Activated CD8-positive, alpha-beta memory T cell treated with anti-CD3 and anti-CD28 coated beads, Interleukin-2, amount 50 U/mL, for 4 hours (primary cell): ENCODE measurements at places on chromosomes 1 and 21.

DNA sequence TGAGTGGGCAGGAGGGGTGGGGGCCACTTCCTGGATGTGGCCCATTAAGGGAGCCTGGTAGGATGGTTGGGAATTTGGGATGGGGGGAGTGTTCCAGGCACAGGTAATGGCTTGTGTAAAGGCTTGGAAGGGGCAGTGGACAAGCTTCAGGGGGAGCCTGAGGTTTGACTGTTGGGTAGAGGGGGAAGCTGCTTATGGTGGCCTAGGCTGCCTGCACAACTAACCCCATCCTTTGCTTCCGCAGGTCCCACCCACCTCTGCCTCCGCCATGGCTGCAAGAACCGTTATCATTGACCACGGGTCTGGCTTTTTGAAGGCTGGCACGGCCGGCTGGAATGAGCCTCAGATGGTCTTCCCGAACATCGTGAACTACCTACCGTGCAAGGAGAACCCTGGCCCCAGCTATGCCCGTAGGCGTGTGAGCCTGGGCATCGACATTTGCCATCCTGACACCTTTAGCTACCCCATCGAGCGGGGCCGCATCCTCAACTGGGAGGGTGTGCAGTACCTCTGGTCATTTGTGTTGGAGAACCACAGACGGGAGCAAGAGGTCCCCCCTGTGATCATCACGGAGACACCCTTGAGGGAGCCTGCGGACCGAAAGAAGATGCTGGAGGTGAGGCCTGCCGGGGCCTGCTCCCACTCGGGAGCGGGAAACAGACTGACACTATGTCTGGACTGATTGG, 67.8 kb downstream of the ACTL8 start:
- no peak for DNase-seq

GRCh38 chr1:55822891-55823290, 607.7 kb upstream of the USP24 start:
- no peak for DNase-seq

- DNase-seq, result no peak
Observed at GRCh38 chr1:94036730-94037129, 84.2 kb downstream of the ABCA4 start.

DNA sequence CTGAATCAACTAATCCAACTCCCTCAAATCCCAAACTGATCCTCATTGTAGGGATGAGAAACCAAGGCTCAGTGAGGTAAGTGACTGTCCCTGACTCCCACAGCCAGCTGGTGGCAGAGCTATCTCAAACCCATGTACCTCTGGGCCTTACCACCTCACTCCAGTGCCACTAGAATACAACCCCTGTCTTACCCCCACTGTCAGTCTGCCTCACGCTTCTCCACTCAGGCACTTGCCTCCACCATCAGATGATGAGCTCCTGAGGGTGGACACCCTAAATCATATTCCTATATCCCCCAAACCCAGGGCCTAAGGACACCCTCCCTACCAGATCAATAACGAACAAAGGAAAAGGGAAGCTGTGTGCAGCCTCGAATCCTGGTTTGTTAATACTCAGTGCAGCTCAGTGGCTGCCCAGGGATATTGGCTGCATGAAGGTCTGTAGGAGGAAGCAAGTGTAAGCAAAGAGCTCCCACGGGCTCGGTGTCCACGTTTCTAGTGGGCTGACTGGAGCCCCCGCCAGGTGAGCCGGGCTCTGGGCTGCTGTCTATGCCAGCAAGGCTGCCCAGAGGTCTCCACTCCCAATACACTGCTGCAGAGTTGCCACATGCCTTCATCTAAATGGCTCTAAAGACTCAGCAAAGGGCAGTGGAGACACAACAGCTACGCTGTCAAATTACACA, 533.4 kb downstream of the MATN1 start:
- no peak for DNase-seq

GRCh38 chr1:111739925-111740765, 950 bp upstream of the INKA2 start:
- DNase-seq, result no peak

GRCh38 chr21:14952916-14953315, 111.9 kb downstream of the NRIP1 start:
- DNase-seq, result no peak

- no peak for DNase-seq
Observed at GRCh38 chr1:109901141-109901523, 9.5 kb upstream of the CSF1 start.

GRCh38 chr1:223788746-223789415, 56.9 kb downstream of the TP53BP2 start:
- no peak for DNase-seq

DNA sequence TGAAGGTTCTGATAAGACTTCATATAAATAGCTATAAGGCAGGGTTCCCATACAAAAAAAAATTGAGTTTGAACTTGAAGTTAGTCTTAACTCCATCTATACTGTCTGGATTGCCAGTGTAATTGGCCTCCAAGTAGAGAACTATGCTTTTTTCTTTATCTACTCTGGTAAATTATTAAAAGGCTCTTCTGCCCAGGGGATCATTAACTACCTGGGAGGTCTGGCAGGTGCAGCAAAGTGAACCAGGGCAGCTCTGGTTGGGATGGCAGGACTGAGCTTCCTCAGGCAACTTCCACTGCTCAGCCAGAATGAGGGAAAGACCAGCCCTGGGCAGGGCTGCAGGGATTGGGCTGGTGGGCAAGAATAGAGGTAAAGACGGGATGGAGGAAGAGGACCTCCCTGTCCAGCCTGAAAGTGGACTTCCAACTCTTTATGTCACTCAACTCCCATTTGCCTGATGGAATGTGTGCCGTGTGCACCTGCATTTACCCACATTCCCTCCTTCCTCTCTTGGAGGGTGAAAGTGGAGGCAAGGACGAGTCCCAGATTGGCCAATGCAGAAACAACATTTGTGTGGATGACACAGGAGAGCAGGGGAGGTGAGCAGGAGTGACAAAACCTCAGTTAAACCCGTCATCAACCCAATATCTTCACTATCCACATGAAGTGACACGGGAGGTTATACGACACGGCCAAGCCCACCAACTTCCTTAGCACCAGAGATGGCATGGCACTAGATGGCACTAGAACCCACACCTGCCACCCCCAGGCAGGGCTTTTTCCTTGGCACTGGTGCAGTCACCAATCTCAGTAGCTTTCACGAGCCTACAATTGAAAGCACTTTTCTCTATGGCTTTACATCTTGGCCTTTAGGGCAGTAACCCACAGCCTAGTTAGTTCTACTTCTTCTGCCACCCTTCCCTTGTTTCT, 25.2 kb downstream of the CCN1 start:
- no peak for DNase-seq

GRCh38 chr1:200979574-200980451, 43.7 kb downstream of the KIF21B start:
- peak; percentile 66 for DNase-seq

DNA sequence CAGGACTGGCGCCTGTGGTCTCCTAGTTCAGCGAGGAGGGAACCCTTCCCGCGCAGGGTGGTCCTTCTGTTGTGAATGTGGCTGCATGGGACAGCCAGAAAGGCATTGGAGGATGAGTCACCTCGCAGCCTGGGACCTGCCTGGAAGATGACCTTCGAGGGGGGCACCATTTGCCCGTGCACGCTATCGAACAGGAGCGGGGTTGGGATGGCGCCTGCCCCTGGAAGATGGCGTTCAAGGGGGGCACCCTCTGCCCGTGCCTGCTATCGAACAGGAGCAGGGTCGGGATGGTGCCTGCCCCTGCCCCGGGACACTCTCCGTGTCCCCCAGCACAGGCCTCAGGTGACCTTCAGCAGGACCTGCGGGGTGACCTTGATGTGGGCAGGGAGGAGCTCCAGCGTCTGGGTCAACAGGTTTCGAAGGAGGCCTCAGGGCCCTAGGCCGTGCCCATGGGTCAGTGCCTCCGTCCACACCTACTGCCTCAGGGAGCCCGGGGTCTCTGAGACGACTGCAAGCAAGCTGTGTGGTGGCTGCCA, 1.7 kb upstream of the ACTRT2 start:
- no peak for DNase-seq

GRCh38 chr1:154987326-154987725, 4.2 kb downstream of the FLAD1 start:
- DNase-seq, result no peak

GRCh38 chr21:46226920-46227599, 1.5 kb downstream of the LSS start:
- no peak for DNase-seq

- no peak for DNase-seq
Observed at GRCh38 chr1:175888996-175889395, 145.6 kb upstream of the TNR start.

- no peak for DNase-seq
Observed at GRCh38 chr1:178958491-178958890, 67.2 kb upstream of the FAM20B start.

GRCh38 chr1:91712981-91713841, 172.7 kb downstream of the TGFBR3 start:
- peak; percentile 32 for DNase-seq

- DNase-seq, result no peak
Observed at GRCh38 chr1:9691108-9691445, 39.5 kb downstream of the PIK3CD start.

DNA sequence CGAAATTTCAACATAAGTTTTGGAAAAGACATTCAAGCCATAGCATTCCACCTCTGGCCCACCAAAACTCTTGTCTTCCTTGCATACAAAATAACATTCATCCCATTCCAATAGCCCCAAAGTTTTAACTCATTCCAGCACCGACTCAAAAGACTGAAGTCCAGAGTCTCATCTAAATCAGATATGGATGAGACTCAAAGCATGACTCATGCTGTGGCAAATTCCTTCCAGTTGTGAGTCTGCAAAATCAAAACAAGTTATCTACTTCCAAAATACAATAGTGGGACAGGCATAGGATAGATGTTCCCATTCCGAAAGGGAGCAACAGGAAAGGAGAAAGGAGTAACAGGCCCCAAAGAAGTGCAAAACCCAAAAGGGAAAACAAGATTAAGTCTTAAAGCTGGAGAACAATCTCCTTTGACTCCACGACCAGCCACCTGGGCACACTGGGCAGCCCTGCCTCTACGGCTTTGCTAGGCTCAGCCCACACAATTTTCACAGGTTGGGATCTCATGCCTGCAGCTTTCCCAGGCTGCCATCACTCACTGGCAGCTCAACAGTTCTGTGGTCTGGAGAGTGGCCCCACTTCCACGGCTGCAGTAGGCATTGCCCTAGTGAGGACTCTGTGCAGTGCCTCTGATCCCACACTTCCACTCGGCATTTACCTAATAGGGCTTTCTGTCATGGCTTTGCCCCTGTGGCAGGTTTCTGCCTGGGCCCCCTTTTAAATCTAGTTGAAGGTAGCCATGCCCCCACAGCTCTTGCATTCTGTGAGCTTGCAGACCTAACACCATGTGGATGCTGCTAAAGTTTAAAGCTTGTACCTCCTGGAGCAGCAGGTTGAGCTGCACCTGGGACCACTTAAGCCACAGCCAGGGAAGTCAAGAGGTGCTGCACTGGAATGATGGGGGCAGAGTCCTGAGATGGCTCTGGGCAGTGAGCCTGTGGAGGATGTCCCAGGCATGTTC, 51.0 kb downstream of the RUNX3 start:
- DNase-seq, result no peak

DNA sequence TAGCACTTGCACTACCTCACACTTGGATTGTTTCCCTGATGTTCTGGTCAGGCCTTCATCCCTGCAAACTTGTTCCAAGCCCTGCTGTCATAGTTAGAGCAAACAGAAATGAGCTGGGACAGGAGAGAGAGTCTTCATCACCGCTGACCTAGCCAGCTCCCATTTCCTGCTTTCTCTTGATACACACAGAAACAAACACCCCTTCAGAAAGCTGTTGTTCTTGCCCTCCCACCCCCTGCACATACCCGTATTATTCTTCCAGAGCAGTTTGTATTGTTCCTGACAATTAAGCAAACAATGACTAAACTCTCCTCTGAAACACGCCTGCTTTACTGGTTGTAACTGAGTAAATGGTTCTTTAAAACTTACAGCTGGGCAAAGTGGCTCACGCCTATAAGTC, 2.9 kb upstream of the SYT2 start:
- no peak for DNase-seq

DNA sequence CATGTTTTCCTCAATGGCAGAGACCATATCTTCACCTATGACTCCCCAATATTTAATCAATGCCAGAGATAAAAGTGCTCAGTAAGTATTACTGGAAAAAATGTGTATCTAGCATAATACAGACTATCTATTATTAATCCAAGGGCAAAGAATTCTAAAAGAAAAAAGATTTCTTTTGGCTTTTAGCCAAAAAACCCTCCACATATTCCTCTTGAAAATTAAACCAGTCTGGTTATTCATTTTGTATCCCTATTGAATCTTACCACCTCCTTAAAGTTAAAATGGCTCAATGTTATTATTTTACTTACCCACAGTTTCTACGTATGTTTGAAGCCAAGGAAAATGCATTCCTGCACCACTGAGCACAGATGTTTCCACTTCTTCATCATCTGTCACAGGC, 1.6 kb downstream of the TAF1A start:
- no peak for DNase-seq

GRCh38 chr1:85984636-85985035, 171.9 kb downstream of the COL24A1 start:
- DNase-seq, result no peak

- no peak for DNase-seq
Observed at GRCh38 chr1:37717631-37718030, 25.3 kb downstream of the CDCA8 start.

DNA sequence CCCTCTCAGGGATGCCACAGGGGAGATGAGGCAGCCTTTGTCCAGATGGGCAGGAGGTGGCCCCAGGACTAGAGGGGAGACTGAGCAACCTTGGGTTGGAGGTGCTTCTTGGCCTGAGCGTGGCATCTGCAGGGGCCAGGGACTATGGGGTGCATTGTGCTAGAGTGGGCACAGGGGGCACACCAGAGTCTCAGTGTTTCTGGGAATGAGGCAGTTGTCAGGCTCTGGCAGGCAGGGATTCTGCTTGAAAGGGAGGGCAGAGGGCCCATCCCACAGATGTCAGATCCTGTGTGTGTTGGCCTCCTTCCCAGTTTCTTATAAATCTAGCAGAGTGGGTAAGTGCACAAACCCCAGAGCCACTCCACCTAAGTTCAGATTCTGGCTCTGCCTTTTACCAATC, 13.7 kb downstream of the LGR6 start:
- DNase-seq, result no peak

DNA sequence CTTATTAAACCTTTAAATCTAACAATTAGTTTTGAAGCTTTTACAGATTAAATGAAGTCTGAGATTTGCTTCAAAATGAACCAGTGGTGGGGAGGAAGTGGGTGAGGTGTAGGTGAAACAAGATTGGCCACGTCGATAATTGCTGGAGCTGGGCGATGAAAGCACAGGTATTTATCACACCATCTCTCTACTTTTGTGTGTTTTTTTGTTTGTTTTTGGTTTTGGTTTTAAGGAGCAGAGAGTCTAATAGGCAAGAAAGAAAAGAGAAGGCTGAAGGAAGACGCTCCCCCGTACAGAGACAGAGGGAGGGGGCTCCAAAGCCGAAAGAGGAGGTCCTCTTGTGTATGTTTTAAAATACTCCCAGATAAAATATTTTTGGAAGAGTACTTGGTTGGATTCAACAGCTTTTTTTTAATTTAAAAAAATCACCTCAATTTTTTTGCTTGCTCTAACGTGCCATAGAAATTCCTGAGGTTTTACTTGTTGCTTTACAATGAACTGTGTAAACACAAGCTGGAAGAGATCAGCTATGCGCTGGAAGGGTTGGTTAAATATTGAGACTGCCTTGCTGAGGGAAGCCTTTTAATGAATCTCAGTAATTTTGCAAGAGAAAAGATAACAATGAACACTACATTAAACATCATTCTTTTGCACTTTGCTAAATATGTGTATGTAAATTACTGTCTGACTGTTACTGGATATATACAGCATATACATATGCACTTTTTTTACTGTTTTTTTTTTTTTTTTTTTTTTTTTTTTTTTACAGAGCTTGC, 6.7 kb upstream of the LGALS8 start:
- no peak for DNase-seq
